Fibroblast of villous mesenchyme (primary cell): ENCODE measurements at places on chromosomes 12 and 14. TPM values are rescaled to one million over a fixed set of nuclear protein-coding genes. Genes with fewer than 3 reads are reported as not detected.

DNA sequence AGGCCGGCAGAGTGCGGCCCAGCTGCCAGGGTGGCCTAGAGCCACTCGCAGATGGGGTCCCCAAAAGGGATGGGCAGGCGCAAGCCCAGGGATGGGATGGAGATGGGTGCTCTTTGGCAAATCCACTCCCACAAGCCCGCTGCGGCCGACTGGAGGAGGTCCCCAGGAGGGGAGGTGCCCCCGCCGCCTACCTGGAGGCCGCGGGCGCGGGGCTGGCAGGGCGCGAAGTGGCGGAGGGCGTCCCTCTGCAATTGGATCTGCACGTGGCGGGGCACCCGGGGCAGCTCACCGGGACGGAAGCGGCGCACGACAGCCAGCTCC, 730 bp downstream of the PPP1R3E start:
- no peak for DNase-seq

DNA sequence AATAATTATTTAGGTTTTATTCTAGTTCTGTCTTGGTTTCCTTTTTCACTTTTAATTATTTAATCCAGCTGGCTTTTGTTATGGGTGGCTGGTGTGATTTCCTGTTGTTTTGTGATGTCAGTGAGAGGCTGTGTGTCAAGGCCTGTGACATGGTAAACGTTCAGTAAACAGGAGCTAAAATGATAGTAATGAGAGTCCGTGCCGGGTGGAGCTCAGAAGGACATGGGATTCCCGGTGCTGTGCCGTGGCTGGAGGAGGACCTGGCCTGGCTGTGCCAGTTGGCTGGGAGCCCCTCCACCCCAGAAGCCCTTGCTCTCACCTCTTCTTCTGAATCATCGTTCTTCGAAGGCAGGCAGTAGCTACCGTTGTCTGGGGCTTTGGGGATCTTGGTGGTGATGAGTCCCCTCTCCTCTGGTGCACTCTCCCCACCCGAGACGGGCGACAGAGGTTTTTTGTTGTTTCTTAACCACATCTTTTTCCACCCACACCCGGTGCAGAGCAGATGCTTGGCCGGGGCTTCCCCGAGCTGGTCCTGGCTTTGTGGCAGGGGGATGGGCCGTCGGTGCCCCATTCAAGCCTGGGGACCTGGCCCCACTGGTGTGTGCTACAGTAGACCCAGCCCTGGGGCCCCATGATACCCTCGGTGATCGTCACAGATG, 29.1 kb downstream of the SH2B3 start:
- peak; percentile 91 for DNase-seq

- DNase-seq = no peak
These were observed 54.4 kb downstream of the BICD1 start for GRCh38 chr12:32161058-32161457.

DNA sequence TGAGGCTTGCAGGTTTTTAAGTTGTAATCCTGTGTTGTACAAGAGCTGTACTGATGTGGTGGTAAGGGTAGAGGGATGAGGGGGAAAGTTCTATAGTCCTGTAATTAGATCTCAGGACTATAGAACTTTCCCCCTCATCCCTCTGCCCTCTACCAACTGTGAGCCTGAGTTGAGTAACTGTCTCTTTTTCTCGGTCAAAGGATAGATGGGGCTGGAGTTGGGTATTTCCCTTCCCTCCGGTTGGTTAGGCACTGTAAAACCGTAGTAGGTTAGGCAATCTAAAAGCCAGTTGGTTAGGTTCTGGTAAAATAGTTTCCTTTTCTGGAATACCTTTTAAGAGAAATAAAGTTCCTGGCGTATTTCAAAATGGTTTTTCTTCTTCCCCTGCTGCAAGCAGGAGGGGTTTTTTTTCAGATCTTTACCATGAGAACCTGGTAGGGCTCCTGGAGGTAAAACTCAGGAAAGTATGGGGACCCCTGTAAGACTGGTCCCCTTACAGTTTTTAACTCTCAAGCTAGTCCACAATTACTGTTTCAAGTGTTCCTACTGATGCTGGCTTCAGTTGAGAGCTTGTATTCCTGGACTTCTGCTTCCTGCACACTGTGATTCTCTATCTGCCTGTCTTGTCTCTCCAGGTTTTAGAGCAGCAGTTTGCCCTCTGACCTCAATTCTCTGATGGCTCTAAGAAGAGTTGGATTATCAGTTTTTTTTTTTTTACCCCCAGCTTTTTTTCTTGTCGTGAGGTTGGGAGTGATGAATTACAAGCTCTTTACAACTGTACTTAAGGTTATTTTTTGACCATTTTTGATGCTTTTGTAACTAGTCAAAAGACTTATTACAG, 58.7 kb downstream of the FUT8 start:
- DNase-seq = no peak

- no peak for DNase-seq
These were observed 1053.6 kb downstream of the SLC6A15 start for GRCh38 chr12:83859021-83859420.

GRCh38 chr12:75478116-75478794, 2.3 kb upstream of the GLIPR1 start:
- DNase-seq = peak; percentile 78

Gene MSRB3
- total RNA-seq = 89.2 and 111 TPM in 2 replicates

Gene POTEG
- not detected in 2 replicates for total RNA-seq

Gene TEX52
- not detected in 2 replicates for total RNA-seq

Gene C12orf54
- total RNA-seq = not detected in 2 replicates

Gene KLHDC1
- 2.6 and 3.0 TPM in 2 replicates for total RNA-seq

Gene PZP
- total RNA-seq = not detected in 2 replicates

Gene SLC6A12
- total RNA-seq = not detected in 2 replicates

Gene PAH
- total RNA-seq = not detected in 2 replicates
